ENCODE measurements at places on chromosomes 16 and 17.
A peak's percentile ranks its signal among the peaks of the same experiment; 100 is the strongest.

DNA sequence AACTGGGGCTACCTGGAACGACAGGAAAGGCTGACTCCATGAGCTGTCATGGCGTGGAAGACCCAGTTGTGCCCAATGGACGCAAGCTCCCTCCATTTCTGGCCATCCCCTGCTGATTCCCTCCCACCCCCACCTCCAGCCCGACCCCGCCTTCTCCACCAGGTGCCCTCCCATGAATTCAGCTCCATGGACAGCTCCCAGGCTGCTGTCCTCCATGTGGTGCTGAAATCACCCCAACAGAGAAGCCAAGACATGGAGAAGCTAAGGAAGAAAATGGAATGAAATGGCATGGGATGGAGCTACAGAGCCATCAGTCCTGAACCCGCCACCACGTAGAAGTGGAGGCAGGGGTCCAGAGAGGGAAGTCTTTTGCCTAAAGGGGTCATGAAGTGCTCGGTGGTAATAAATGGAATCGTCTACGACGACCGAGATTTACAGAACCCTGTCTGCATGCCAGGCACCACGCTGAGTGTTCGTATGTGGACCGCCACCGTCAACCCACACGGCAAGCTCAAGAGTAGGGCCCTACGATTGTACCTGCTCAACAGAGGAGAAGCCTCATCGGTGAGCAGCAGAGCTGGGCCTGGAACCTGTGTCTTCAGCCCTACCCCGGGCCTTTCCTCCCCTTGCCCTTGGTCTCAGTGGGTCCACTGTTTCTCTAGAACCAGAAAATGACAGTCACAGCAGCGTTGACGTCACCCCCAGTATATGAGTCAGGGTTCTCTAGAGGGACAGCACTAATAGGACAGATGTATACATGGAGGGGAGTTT is 9.3 kb upstream of the ZC3H18 start:
- H3K4me1 ChIP-seq, result no peaks in the 10 kb centered on the region
- peaks cover 8% of the 10 kb centered on the region for H3K27me3 ChIP-seq
- H3K36me3 ChIP-seq, result no peaks in the 10 kb centered on the region
- no peak overlapping the region for H3K4me3 ChIP-seq

DNA sequence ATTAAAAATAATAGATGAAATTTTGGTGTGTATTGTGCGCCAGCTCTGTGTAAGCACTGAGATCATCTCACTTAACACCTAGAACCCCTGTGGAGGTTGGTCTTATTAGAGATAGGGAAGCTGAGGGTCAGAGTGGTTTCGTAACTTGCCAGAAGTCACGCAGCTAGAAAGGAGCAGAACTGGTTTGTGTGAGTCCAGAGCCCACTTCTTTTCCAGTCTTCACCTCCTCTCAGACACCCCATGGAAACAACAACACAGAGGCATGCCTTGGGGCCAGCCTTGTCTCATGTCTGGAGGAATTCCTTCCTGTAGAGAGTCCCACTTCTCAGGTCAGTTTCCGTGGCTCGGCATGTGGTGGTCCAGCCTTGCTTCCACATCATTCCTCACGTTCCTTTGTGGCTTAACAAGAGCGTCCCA is 16.5 kb downstream of the YPEL2 start:
- no peaks in the 10 kb centered on the region for H3K36me3 ChIP-seq
- H3K4me3 ChIP-seq, result no peak overlapping the region
- peaks cover 31% of the 10 kb centered on the region for H3K4me1 ChIP-seq
- no peaks in the 10 kb centered on the region for H3K27me3 ChIP-seq
- no peak overlapping the region for H3K27ac ChIP-seq
- no peak for DNase-seq

GRCh38 chr17:79982986-79983385 is 52.7 kb downstream of the TBC1D16 start:
- peaks cover 22% of the 10 kb centered on the region for H3K4me1 ChIP-seq
- no peaks in the 10 kb centered on the region for H3K27me3 ChIP-seq
- DNase-seq, result no peak
- H3K36me3 ChIP-seq, result no peaks in the 10 kb centered on the region

DNA sequence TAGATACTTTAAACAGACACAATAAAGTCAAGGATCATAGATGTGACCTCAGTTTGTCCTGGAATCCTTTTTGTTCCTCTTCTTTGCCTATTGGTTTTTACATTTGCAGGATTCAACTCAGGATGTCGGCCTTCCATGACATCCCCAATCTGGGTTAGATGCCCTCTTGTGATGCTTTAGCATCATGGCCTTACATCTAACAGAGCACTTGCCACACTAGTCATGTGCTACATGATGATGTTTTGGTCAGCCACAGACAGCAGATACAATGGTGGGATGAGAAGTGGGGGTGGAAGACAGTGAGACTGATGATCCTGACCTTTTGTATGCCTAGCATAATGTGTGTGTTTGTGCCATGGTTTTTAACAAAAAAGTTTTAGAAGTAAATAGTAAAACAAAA is 1.8 kb upstream of the SYNRG start:
- no peaks in the 10 kb centered on the region for H3K27me3 ChIP-seq
- peaks cover 6% of the 10 kb centered on the region for H3K4me1 ChIP-seq
- peak overlapping the region; percentile 57 for H3K27ac ChIP-seq
- H3K4me3 ChIP-seq, result no peak overlapping the region

GRCh38 chr16:89707695-89708094 is 6.2 kb upstream of the SPATA2L start:
- H3K27me3 ChIP-seq, result peaks cover 25% of the 10 kb centered on the region
- H3K4me1 ChIP-seq, result peaks cover 15% of the 10 kb centered on the region
- H3K4me3 ChIP-seq, result no peak overlapping the region

GRCh38 chr17:32314636-32315035 is 27.3 kb downstream of the C17orf75 start:
- peaks cover 25% of the 10 kb centered on the region for H3K4me1 ChIP-seq
- no peak for DNase-seq
- H3K36me3 ChIP-seq, result no peaks in the 10 kb centered on the region
- H3K4me3 ChIP-seq, result no peak overlapping the region
- no peak overlapping the region for H3K27ac ChIP-seq

- H3K36me3 ChIP-seq, result no peaks in the 10 kb centered on the region
- H3K4me3 ChIP-seq, result peak overlapping the region; percentile 49
- no peak overlapping the region for H3K27ac ChIP-seq
- H3K27me3 ChIP-seq, result peaks cover 87% of the 10 kb centered on the region
- H3K4me1 ChIP-seq, result peaks cover 3% of the 10 kb centered on the region
These were observed 5.6 kb upstream of the CXCL16 start for GRCh38 chr17:4744999-4745969.

Data from neural progenitor cell (in vitro differentiated cells).